ENCODE measurements at places on chromosomes 6 and 20.

DNA sequence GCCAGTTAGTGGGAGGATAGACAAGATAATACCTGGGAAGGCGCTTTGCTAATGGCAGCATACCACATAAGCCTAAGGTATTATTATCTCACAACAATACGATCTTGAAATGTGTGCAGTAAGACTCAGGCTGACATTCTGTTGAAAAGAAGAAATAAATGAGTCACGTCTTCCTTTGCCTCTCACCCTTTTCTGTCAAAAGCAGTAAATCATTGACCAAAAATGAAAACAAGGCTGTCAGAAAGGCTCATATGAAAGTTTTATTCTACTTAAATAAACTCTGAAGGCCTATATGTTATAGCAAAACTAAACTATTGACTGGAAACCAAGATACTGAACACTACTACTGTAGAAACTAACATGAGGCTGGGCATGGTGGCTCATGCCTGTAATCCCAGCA is 43.1 kb upstream of the IL20RA start:
- DNase-seq = no peak

DNA sequence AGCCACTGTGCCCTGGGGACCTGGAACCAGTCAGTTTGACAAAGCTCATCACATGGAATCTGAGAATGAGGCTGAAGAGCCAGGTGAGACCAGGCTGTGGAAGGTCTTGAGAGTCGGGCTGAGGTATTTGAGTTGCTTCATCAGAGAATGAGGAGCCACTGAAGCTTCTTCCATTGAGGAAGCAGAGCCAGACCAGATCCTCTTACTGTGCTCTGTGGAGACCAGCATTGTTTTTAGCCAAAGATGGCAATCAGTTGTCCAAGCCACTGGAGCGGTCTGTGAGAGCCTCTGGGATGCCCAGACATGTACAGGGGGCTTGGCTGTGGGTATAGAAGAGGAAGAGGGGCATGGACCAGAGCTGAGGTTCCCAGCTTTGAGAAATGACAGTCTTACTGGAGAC is 6.1 kb upstream of the EPB41L1 start:
- no peak for DNase-seq

GRCh38 chr20:11156922-11157321 is 483.1 kb upstream of the JAG1 start:
- no peak for DNase-seq

- no peak for DNase-seq
These were observed 221.5 kb downstream of the MYLK4 start for GRCh38 chr6:2529211-2529719.

GRCh38 chr6:17047889-17048288 is 54.0 kb upstream of the STMND1 start:
- DNase-seq = no peak

GRCh38 chr6:158816329-158816728 is 2.8 kb downstream of the EZR start:
- no peak for DNase-seq
